CD4-positive, alpha-beta T cell treated with Interleukin-6 at 100 ng/mL for 8 hours (primary cell): ENCODE measurements at places on chromosomes 2 and 18.

GRCh38 chr2:96913398-96914202 is 43.7 kb upstream of the SEMA4C start:
- peak; percentile 76 for DNase-seq

- DNase-seq, result no peak
Measured at GRCh38 chr2:112621790-112622527, 23.8 kb upstream of the SLC20A1 start.

- no peak for DNase-seq
Measured at GRCh38 chr18:3147935-3148554, 71.7 kb downstream of the MYOM1 start.

DNA sequence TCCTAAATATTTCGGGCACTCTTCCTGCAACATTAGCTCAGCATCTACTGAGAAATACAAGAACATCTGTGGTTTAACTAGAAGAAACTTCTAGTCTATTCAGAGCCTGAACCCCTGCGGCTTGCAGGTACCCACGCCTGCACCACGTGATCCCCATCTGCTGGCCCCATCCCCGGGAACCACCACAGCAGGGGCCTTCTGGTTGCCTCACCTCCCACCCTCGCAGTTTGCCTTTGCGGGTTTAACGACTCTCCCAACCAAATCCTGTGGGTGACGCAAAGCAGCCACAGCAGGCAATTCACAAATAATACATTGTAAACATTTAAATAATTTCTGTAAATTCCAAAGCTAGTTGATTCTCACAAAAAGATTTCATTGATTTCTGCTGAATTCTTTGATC is 90.2 kb upstream of the TMEM18 start:
- DNase-seq, result no peak

DNA sequence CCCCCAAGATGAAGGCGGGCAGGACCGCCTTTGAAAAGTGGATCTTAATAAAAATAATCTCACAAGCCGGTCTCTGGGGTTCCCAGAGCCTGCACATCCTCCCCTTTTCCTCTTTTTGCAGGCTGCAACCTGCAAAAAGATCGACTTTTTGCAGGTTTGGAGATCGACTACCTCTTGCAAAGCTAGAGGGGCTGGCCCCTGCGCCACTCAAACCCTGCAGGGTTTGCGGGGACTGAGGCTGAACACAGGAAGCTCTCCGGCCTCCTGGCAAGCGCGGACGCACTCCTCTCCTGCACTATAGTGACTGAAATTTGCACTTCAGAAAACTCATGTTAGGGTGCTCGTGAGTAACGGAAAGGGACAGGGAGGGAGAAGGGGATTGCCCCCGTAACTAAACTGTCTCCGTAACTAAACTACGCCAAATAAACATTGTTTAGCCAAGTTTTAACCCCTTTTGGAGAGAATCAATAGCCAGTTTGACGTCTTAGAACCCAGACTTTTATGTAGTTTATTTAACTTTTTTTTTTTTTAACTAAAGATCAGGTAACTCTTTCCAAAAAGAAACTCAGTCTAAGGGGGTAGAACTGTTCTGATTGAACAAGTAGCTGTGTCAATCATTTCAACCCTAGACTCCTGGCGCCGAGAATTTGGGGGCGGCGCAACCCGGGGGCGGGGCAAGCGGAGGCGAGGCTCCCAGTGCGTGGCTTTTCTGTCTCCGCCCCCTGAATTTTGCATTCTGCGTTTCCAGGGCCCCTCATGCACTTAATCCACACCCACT is 2.5 kb downstream of the IGFBP5 start:
- peak; percentile 20 for DNase-seq

DNA sequence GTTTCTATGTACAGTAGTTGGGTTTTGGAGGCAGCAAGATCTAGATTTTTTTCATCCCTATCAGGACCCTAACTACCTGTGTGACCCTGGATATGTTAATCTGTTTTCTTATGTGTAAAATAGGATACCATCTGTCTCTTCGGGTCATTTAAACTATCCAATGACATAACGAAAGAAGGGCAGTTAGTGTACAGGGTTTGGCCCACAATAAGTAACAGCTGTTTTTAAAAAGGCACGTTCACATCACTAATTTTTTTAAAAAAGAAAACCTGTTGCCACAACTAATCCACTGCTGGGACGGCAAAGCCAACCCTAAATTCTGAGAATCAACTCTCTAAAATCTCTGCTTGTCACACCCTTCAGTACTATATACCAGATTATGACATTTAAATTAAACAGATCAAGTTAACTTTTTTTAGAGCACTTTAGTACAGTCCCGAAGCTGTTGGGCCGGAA is 869 bp downstream of the USP40 start:
- no peak for DNase-seq

- no peak for DNase-seq
Measured at GRCh38 chr18:13266218-13267100, 47.9 kb downstream of the LDLRAD4 start.

DNA sequence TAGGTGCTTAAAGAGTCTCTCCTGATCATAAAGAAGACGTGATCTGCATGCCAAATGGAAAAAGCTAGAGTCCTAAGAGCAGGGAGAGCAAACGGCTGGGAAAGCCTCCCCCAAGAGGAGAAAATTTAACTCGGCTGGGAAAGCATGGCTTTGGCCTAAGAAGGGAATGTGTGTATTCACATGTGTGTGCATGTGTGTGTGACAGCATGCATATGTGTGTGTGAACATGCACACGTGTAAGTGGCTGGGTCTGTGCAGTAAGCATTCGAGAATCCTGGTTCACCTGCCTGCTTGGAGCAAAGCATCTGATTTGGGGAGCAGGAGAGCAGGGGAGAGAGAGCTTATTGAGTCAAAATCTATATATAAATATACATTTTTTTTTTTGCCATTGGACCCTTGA is 30.1 kb upstream of the BCL11A start:
- no peak for DNase-seq

GRCh38 chr2:98037666-98038336 is 42.1 kb upstream of the TMEM131 start:
- no peak for DNase-seq

DNA sequence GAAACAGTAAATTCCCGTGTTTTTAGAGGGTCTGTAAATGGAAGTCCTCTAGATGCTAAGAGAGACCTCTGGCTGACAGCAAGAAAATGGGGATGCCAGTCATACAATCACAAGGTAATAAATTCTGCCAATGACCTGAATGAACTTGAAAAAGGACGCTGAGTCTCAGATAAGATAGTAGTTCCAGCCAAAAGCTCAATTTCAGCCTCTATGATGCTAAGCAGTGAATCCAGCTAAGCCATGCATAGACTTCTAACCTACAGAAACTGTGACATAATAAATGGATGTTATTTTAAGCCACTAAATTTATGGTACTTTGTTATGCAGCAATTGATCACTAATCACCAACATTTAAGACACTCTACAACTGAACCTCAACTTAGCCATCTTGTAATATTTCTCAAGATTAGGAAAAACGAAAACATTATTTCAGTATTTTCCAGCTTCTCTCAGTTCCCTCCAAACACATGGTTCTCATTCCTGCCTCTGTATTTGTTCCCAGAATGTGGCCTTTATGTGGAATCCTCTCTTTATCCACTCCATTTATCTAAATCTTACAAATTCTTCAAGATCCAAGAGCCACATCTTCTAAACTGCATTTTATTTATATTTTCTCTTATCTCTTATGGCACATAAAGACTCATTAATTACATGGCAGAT is 331.1 kb downstream of the GULP1 start:
- no peak for DNase-seq

DNA sequence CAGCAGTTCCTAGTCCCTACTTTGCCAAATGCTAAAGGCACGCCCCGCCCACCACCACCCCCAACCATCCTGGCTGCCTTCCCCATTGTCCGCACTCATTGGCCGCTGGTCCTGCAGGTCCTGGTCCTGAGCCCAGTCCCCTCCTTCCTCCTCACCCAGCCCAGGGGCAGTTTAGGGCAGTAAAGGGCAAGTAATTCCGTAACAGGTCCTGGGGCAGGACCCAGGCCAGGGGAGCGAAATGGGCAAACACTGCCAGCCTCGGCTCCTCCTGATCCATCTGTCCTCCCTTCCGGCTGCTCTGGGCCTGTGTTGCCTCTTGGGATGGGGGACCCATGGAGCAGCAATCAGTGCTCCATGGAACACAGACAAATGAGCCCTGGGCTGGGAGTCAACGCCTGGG is 6.1 kb downstream of the ADCY3 start:
- DNase-seq, result no peak

DNA sequence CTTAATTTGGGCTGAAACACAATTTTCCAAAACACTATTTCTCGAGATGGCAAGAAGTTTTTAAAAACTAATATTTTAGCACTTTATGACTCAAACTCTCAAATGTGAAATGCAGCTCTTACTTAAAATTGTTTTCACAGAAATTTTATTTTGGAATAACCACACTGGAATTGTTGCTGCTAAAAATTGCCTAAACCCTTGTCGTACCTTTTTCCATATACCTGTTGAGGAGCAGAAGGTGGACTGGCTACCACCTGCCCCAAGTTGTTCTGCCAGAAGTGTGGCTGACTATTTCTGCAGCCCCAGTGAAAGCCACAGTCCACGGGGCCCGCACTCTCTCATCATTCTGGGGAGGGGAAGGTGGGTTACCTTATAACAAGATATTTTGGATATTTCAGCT is 23.4 kb downstream of the TNFRSF11A start:
- no peak for DNase-seq

DNA sequence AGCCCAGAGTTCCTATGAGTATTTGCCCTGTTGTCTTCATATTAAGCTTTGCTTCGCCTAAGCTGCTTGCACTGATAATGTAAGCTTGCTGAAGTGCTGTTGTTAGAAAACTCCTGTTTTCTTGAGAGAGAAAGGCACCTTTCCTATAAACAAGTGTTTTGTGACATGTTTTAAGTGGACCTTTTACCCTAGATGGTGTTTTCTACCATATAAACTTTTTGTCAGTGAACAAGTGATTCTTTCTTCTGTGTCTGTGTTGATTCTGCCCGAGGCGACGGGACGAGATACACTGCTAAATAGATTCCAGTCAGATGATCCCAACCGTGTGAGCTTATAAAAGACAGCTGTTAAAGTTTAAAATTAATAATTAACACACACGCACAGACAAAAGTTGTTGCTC is 24.1 kb downstream of the CABLES1 start:
- DNase-seq, result no peak

DNA sequence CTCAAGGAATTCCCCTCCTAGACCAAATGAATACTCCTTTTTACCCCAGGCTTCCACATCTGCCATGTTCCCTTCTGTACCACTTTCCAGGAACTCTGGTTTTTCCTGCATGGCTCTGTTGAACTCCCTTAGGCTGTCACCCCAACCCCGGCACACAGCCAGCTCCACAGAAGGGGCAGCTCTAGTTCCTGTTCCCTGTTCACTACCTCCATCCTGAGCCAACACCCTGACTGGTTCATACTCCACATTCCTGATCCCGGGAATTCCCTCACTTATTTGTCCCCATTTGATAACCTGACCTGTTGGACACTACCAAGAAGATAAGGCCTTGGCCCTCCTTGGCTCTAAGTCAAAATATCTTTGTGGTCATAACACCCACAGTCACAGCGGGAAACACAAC is 280.9 kb upstream of the RAB6C start:
- no peak for DNase-seq

DNA sequence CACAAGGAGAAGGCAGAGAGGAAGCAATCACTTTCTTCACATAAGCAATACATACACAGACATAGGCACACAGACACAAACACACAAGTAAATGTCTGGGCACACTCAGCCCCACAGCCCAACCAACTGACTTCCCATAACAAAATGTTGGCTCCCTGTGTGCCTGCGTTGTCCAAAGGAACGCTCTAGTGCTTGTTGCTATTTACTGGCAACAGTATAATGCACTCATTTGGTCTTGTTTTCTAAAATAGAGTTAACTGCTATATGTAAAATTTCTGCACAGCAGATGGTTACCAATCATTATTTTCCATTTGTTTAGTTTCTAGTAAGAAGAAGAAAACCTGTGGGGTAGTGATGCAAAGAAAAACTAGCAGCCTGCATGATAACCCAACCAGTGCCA is 16.5 kb downstream of the FIGN start:
- no peak for DNase-seq

GRCh38 chr2:237490009-237490711 is 3.1 kb downstream of the MLPH start:
- no peak for DNase-seq

GRCh38 chr2:165584126-165584654 is 114.7 kb downstream of the CSRNP3 start:
- DNase-seq, result no peak

DNA sequence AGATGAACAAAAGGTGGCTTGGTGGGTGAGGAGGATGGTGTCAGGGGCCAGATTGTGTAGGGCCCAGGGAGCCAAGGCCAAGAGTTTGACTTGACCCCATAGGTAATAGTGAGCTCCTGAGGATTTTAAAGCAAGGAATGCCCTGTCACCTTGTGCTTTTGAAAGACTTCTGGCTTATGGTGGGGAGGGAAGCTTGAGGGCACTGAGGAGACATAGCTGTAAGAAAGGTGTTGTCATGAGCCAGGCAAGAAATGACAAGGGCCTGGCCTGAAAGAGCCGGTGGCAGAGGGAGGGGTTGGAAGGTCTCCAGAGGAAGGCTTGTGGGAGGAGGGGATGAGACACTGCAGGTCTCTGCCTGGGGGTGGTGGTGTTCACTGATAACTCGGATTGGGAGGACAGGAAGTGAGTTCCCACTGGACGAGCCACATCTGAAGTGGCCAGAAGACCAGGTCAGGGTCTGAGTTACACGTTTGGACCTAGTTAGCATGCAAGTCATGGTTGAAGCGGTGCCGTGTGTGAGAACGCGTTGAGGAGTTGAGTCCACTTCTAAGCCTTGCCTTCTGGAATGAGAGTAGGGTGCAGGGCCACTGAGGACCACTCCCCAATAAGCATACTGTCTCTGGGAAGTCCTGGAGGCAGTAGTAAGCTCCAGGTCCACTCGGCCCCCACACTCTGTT is 64.3 kb downstream of the TET3 start:
- DNase-seq, result no peak

DNA sequence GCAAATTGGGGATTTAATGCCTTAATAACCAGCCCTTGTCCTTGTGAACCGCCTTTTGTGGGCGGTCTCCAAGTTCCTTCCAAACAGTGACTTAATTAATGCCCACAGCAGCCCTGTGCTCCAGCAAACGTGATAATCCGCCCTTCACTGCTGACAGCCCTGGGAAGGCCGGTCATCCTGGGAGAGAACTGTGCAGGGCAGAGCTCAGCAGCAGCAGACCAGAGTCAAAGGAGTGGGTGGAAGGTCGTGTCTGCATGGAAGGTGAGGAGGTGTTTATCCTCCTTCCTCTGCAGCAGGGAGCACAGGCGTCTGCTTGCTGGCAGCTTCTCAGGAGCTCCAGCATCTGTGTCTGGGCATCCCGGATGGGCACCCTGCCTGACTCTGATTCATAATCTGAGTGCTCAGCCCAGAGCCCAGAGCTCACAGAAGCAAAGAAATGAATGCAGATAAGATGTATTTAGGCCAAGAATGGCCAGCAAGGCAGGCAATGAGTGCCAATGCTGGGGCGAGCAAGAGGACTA is 270.0 kb upstream of the PXDN start:
- no peak for DNase-seq

DNA sequence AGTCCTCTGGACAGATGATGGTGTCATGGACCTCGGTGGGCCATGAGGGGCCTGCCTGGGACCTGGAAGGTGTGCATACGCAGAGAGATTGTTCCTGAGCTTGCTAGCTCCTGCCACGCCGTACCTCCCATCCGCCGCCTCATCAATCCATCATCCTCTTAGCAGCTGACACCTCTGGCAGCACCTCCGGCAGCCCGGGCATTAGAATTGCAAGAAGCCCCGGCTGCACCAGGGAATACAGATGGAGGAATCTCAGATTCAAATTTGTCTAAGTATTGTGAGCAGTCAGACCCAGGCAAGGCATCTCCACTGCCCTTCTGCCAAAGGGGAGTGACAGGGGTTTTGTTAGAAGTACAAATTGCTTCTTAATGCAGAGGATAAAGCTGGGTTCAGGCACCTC is 4.5 kb downstream of the C1QL2 start:
- no peak for DNase-seq
